ENCODE measurements at places on chromosomes 7 and 10. TPM values are rescaled to one million over a fixed set of nuclear protein-coding genes. Genes with fewer than 3 reads are reported as not detected.

The TPK1 gene
- total RNA-seq: 0.59 TPM

The LRMDA gene
- 0.30 TPM for total RNA-seq

The OPALIN gene
- not detected for total RNA-seq

The KAZALD1 gene
- 3.6 TPM for total RNA-seq

The NANOS1 gene
- 0.23 TPM for total RNA-seq

The SFRP5 gene
- not detected for total RNA-seq

The FGFBP3 gene
- total RNA-seq: 0.59 TPM

The CLDN3 gene
- total RNA-seq: not detected

The BLNK gene
- total RNA-seq: not detected

The TLL2 gene
- 0.60 TPM for total RNA-seq

The HEPACAM2 gene
- total RNA-seq: not detected

The COPG2 gene
- 42.7 TPM for total RNA-seq

The AGMO gene
- total RNA-seq: under 0.01 TPM

The PAPSS2 gene
- 233 TPM for total RNA-seq

The RAB19 gene
- total RNA-seq: not detected

The SEMA3C gene
- 455 TPM for total RNA-seq

The SEPTIN14 gene
- not detected for total RNA-seq

The RBP3 gene
- total RNA-seq: not detected

The CBLL1 gene
- total RNA-seq: 17.6 TPM

The RADIL gene
- 1.2 TPM for total RNA-seq

The SLC26A3 gene
- not detected for total RNA-seq

The CALU gene
- 2,586 TPM for total RNA-seq

The LOXL4 gene
- 240 TPM for total RNA-seq

The VPS26A gene
- 43.5 TPM for total RNA-seq

The VSTM4 gene
- total RNA-seq: 1.6 TPM

The GPRIN2 gene
- total RNA-seq: not detected

The NUTM2B gene
- under 0.01 TPM for total RNA-seq

The NKX2-3 gene
- 0.89 TPM for total RNA-seq

The CAMK2B gene
- not detected for total RNA-seq

The CHST15 gene
- 0.46 TPM for total RNA-seq

The RET gene
- total RNA-seq: 0.74 TPM

The ADAMTS14 gene
- 3.6 TPM for total RNA-seq

The C7orf33 gene
- not detected for total RNA-seq

The LRRD1 gene
- 0.30 TPM for total RNA-seq

The AOC1 gene
- total RNA-seq: not detected

The DNAJC30 gene
- total RNA-seq: 2.4 TPM

The UBTD1 gene
- 34.0 TPM for total RNA-seq

The FOXI2 gene
- total RNA-seq: not detected

The MMD2 gene
- total RNA-seq: not detected

The SNCG gene
- 3.3 TPM for total RNA-seq

The OIT3 gene
- total RNA-seq: under 0.01 TPM

The TBATA gene
- not detected for total RNA-seq

The PIK3AP1 gene
- total RNA-seq: 0.89 TPM

The GRID2IP gene
- total RNA-seq: not detected
